ENCODE measurements at places on chromosomes 11 and 22. TPM values are rescaled to one million over a fixed set of nuclear protein-coding genes. Genes with fewer than 3 reads are reported as not detected.

The SLC22A6 gene
- not detected for total RNA-seq

The PNPLA5 gene
- total RNA-seq: 0.07 TPM

The PAX6 gene
- total RNA-seq: 0.90 TPM

The TTC9C gene
- total RNA-seq: 29.5 TPM

The JOSD1 gene
- 27.3 TPM for total RNA-seq

The MRGPRF gene
- total RNA-seq: 0.18 TPM

The DEFB108B gene
- total RNA-seq: not detected

The CCDC82 gene
- total RNA-seq: 17.5 TPM

The TCF20 gene
- 15.1 TPM for total RNA-seq

The MSANTD4 gene
- 6.4 TPM for total RNA-seq

The FCHSD2 gene
- 11.0 TPM for total RNA-seq

The FDXACB1 gene
- total RNA-seq: 1.6 TPM

The MRPL16 gene
- 63.7 TPM for total RNA-seq

The KCNK7 gene
- 1.4 TPM for total RNA-seq

The RIBC2 gene
- 2.6 TPM for total RNA-seq

The RGL4 gene
- total RNA-seq: not detected

The PRDM10 gene
- total RNA-seq: 2.2 TPM

The PVALB gene
- total RNA-seq: not detected

The PICK1 gene
- 12.0 TPM for total RNA-seq

The APOBEC3A gene
- total RNA-seq: not detected

The CRYAB gene
- 7.1 TPM for total RNA-seq
